ENCODE measurements at places on chromosomes 7 and 10.

- peak; percentile 66 for DNase-seq
Measured at GRCh38 chr7:43260980-43261878, 148.8 kb downstream of the HECW1 start.

- no peak for DNase-seq
Measured at GRCh38 chr10:131271195-131271880, 40.2 kb downstream of the TCERG1L start.

- no peak for DNase-seq
Measured at GRCh38 chr7:88151119-88151790, 68.6 kb downstream of the SRI start.

GRCh38 chr7:88398459-88398858 lies 91.8 kb upstream of the STEAP4 start:
- DNase-seq, result no peak

DNA sequence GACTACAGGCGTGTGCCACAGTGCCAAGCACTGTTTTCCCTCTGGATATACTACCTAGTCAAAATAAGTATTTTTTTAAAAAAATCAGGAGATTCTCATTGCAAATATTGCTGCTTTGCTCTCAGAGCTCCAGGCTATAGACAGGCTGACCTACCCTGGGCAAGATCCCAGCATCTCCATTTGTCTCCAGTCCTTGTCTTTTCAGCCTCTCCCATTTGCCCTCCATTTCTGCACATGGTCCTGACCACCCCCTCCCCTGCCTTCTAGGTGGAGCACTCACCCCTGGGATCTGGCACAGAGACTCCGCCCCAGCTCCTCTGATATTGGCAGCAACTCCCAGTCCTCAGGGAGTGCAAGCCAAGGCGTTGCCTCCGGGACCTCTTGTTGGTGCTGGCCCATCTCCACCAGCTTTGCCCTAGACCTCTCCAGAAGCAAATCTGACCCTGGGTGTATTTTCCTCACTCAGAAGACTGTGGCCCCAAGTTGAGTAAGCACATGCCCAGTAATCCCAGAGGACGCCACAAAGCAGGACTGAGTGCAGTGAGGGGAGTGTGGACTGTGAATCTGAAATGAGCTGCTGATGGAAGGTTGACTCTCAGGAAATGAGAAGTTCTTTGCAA lies 120.6 kb downstream of the MTPAP start:
- DNase-seq, result no peak

GRCh38 chr10:95308389-95309302 lies 17.8 kb upstream of the PDLIM1 start:
- peak; percentile 28 for DNase-seq

DNA sequence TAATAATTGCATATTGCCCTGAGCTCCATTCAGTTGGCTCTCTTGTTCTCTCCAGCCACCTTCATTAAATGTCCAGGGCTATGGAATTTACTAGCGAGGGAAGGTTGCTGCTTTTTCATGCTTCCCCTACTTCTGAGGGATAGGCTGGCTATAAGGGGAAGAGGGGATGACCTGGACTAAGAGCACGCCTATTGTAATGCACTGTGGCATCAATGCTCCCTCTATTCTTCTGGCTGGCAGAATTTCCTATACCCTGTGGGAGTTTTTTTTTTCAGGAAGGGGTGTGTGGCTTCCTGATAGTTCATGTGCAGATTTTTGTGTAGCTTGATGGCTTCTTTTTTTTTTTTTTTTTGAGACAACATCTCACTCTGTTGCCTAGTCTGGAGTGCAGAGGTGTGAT lies 155.8 kb downstream of the SND1 start:
- peak; percentile 92 for DNase-seq

GRCh38 chr10:128125416-128125943 lies 743 bp downstream of the MKI67 start:
- DNase-seq, result no peak
